ENCODE measurements at places on chromosomes 3 and 15.

DNA sequence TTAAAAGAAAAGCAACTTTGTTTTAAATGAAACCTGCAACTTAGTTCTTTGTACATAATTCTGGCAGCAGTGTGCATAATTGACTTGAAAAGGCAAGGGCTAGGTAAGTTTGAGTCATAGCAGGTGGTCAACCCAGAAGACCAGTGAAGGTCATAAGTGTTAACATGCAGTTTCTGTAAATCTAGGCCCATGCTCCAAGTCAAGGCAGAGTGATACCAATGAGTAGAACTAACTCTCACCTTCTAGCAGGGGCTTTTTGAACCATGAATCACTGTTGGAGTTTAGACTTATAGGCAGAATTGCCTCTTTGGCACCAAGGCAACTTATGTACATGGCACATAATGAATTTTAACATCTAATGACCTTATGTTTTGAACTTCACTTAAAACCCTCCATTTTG, 29.5 kb upstream of the IL20RB start:
- no peak for DNase-seq

DNA sequence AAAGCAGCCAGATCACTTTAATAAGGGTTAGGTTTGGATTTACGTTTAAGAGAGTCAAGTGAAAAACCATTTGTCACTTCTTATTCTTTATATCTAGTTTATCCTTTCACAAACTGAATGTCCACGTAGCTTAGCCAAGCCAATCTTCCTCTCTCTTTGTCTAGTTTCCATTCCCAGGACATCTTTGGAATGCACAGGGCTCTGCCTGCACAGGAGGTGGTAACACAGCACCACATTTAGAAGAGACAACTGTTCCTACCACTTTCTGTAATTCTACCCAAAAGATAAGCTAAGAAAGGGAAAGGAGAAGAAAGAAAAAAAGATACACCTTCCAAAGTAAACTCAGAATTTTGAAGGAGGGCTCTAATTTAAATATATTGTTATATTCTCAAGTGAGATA, 67.9 kb downstream of the IGSF11 start:
- DNase-seq: no peak

GRCh38 chr3:158420654-158421396, 150.2 kb upstream of the MLF1 start:
- no peak for DNase-seq

GRCh38 chr3:79604681-79605080, 163.1 kb downstream of the ROBO1 start:
- DNase-seq: no peak

DNA sequence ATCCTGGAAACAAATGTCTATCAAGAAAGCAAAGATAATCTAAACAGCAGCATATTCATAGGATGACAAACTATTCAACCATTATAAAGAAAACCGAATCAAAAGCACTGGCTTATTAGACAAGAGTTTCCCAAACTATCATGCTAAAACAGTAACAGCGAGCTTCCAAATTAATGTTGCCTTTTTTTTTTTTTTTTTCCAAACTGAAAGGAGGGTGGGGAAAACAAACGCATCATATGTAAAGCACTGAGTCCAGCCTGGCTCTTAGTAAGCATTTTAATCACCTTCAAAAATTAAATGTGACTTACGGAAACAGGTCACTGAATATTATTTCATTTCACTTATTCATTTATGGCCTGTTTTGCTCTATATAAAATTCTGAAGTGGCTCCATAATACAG, 2.3 kb downstream of the TJP1 start:
- DNase-seq: no peak

- no peak for DNase-seq
Observed at GRCh38 chr3:194326192-194326967, 24.7 kb downstream of the CPN2 start.

GRCh38 chr3:142232340-142232739, 7.0 kb upstream of the GK5 start:
- DNase-seq: no peak

DNA sequence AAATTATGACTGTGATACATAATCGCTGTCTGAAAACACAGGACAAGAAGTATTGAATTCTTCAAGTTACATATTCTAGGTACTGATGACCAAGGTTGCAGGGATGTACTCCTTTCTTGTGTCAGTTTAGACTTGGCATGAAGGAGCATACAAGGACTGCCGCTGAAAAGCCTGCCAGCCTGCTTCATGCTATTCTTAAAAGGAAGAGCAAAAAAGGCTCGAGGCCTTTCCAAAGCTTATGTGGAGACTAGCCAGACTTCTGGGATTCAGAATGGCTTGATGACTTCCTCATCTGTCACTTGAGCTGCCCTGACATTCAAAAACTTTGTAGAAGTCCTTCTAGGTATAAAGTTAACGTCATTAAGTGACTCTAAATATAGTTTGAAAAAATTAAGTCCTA, 92.0 kb downstream of the CADM2 start:
- no peak for DNase-seq

GRCh38 chr15:101173233-101174119, 78.4 kb downstream of the CHSY1 start:
- DNase-seq: no peak

DNA sequence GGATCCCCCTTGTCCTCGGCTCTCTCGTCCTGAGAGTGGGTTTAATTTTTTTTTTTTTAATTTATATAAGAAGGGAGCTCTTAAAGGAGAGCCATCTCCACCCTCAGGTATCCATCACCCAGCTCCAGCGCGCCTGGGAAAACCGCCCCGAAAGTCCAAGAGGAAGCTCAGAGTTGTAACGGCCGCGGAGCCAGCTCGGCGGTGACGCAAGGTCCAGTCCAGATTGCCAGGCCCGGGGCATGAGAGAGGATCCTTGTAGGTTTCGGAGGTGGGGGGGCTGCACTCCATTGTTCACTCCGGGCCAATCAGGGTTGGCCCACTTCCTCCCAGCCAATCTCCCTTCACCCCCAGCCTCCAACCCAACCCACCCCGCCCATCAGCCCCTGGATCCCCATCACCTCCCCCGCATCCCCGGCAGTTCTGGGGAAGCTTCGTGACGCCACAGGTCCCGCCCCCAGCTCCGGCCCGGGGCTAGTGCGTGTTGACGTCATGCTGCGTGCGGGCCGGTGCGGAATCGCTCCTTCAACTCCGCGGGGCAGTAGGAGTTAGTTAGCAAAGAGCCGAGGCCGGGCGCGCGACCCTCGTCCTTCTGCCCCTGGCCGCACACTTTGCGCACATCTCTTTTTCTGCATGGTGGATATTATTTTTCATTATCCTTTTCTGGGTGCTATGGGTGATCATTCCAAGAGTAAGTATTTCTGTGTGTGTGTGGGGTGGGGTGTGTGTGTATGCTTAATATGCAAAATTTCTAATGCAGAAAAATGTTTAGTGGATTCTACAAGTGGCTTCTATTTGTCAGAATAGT, at the start of gene ISL2:
Gene ISL2 (plus strand): TSS at position 520 of the 805 bp plus-strand sequence. CDS start 111 bp downstream, at position 631.
- peak; percentile 71 for DNase-seq

DNA sequence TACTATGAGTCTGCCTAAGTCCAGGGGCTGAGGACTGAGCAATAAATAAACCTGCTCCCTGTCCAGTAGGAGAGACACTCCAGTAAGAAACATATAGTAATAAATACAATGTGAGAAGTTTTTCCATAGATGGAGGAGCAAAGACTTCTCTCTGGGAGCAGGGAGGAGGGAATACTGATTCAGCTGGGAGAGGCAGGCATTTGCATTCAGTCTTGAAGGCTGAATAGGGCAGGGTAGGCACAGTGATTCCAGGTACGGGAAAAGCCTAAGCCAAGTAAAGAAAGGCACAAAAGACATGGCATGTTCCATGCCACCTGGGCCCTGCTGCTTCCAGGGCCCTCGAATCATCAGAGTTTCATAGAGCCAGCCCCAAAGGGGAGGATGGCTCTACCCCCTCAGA, 59.6 kb upstream of the GLCE start:
- no peak for DNase-seq

GRCh38 chr3:63951492-63952247, 39.5 kb upstream of the SCAANT1 start:
- no peak for DNase-seq
